Mammary epithelial cell (primary cell): ENCODE measurements at places on chromosomes 7 and 10. TPM values are rescaled to one million over a fixed set of nuclear protein-coding genes. Genes with fewer than 3 reads are reported as not detected.

The PAPOLB gene
- total RNA-seq = under 0.01 TPM

GRCh38 chr7:78130446-78131215 lies 332.1 kb downstream of the PHTF2 start:
- no peak for DNase-seq

DNA sequence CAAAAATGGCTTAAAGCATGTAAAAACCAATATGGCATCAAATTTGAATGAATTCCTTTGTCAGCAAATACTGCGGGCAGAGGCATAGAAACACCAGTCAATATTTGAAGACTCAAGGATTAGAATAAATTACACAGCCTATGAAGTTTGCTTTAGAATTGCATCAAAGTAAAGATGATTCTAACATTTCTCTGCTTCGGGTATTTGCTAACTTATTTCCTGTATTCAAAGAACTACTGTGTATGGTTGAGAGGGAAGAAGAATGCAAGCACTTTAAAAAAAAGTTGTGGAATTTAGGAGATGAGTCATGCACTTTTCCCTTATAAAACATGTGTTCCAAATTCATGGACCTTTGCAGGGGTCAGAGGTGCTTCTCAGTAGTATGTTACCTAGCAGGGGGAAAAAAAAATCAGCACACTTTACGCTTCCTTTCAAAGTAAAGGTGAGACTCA lies 90.1 kb downstream of the PIP4K2A start:
- peak; percentile 32 for DNase-seq

DNA sequence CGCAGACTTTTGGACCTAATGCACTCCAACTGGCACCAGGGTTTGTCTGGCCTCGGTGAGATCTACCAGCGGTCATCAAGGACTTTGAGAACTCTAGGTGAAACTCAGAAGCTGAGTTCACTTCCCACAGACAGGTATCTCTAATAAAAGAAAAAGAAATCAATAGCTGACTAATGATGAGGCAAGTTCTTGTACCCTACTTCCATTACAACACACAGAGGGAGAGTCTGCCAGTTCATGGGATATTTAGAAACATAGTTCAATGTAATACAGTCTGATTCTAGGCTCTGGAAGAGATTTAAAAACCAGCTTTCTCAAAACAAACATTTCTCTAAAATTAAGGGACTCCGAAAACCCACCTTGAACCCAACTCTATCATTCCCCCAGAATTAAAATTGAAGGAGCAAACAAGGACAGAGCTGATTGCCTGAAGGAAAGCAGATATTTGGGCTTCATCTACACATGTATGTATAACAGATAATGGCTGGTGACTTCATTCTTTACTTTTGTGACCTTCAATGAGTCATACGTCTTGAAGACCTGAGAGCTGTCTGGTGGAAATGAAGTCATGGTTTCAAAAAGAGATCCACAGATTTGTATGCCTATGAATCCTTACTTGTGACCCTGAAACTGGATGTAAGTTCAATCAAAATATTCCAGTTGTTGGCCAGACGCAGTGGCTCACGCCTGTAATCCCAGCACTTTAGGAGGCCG lies 2.7 kb upstream of the PNLIPRP1 start:
- DNase-seq = no peak

DNA sequence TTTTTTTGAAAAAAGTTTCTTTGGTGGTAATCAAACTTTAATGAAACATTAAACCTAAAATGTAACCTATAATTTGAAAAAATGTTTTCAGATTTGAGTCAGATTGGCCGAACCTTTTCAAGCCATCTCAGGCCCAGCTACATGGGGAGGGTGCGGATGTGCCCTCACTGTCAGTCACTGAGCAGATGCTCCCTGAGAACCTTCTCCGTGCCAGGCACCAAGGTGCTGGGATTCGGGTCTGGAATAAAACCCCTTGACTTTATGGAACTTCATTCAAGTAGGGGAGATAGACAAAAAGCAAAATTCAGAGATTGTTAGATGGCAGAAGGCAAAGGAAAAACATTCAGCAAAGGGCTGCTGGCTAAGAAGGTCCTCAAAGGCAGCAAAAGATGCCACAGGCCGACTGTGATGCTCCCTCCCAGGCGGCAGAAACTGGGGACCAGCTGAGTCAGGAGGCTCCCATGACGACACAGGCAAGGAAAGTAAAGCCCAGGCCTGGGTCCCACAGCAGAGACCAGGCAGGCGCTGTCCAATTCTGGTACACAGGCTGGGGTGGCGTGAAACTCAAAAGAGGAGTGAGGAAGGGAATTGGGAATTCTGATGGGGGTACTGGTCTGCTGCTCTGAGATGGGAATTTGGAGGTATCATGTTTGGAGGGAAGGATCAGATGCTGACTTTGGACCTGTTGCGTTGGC lies 82.2 kb upstream of the DDC start:
- DNase-seq = no peak

DNA sequence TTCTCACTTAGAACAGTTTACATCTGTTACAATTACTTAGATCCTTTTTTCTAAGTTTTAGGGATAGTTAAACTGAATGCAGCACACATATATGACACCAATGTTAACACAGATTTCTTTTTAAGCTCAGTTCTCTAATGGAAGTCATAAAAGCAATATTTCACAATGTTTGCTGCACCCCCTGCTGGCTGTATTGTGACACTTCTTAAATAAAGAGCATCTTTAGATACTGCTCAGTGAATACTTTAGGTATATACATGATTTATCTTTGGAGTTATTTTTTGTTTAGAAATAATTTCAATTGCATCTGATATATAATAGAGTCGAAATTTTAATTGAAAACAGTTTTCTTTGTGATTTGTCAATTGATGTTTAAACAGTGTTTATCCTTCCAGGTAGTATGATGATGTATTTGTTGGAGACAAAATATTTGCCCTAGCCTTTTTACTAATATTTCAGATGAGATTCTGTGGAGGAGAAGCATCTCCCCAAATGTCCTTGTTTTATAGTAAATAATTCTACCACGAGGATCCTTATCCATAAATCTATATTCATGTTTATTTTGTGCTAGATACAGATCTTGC lies 174.4 kb downstream of the ST7 start:
- DNase-seq = peak; percentile 31

DNA sequence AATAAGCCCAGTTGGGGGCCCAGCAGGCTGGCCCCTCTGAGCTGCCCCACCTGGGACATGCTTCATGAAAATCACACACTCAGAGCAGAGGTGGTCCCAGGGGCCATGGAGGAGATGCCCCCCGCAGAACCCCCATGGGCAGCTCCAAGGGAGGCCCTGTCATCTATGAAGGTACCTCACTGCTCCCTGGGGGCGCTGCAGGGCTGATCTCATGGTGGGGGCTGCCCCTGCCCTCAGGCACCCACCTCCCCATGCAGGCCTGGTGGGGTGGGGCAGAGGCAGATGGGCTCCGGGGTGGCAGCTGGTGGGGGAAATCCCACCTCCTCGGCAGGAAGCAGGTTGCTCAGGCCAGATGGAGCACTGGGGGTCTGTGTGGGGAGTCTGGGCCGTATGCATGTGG lies 60.5 kb downstream of the YKT6 start:
- DNase-seq = no peak
